ENCODE measurements at places on chromosomes 6 and 20.

GRCh38 chr6:39041072-39041471 is 7.5 kb upstream of the GLP1R start:
- no peak for DNase-seq

- DNase-seq = no peak
Measured at GRCh38 chr20:20241976-20242375, 125.9 kb upstream of the INSM1 start.

- DNase-seq = peak; percentile 20
Measured at GRCh38 chr6:44073612-44074438, 53.4 kb downstream of the MRPL14 start.

DNA sequence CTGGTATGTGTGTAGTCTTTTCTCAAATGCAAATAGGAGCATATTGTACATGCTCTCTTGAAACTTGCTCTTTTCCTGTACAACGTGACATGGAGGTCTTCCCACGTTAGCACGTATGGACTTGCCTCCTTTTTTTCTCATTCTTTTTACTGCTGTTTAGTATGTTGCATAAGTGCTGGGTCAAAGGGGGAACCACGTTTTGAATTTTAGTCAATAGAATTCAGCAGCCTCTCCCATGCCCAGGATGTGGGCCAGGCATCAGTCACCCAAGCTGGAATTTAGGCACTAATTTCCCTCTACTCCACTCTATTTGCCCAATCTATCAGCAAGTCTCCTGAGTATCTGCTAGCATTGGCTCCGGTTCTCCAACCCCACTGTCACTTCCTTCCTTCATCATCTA is 41.5 kb upstream of the RNF24 start:
- no peak for DNase-seq

DNA sequence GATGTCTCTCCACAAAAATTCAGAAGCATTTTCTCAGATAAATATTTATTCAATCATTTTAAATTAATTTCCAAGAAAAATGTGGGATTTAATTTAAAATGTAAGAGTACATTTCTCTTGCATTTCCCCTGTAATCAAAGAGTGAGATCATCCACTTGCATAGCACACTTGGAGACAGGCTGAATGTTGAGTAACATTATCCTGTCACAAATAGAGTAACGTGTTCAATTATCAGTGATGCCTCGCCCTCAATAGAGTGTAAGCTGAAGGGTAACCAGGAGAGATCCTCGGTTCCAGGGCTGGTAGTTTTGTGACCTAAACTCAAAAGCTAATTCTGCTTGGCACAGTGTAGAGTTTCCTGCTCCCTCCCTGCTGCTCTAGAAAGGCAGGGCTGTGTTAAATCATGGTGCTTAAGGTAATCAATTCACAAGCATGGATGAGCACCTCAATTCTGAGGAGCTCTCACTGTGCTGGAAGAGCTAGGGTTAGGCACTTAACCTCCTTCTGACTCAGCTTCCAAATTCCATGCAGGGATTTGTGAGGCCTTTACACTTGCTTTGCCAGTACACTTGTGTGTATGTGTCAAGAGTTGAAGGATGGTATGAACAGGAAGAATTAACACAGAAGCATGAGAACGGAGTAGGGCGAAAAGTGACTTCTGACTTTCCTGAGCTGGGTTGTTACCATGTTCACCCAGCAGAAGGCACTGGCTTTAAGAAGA is 56.6 kb downstream of the MMUT start:
- no peak for DNase-seq

DNA sequence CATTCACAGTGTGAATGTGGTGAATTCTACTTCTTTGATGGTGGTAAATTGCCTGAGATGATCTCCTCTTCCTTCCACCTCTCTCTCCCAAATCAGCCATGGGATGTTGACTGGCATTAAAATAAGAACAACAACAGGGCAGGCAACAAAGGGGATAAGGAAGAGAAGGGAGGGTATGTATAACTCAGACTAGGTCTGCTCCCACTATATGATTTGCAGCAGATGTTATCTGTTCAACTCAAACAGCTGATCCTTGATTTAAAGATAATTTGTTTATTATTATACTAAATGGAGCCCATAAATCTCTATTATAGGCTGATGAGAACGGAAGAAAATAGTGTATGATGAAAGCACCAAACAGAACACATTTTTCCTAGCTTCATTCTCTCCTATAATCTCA is 262.0 kb downstream of the BTBD3 start:
- DNase-seq = no peak

DNA sequence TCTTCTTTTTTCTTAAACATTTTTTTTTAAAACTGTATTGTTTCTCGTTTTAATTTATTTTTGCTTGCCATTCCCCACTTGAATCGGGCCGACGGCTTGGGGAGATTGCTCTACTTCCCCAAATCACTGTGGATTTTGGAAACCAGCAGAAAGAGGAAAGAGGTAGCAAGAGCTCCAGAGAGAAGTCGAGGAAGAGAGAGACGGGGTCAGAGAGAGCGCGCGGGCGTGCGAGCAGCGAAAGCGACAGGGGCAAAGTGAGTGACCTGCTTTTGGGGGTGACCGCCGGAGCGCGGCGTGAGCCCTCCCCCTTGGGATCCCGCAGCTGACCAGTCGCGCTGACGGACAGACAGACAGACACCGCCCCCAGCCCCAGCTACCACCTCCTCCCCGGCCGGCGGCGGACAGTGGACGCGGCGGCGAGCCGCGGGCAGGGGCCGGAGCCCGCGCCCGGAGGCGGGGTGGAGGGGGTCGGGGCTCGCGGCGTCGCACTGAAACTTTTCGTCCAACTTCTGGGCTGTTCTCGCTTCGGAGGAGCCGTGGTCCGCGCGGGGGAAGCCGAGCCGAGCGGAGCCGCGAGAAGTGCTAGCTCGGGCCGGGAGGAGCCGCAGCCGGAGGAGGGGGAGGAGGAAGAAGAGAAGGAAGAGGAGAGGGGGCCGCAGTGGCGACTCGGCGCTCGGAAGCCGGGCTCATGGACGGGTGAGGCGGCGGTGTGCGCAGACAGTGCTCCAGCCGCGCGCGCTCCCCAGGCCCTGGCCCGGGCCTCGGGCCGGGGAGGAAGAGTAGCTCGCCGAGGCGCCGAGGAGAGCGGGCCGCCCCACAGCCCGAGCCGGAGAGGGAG is 580 bp downstream of the VEGFA start:
- DNase-seq = peak; percentile 41

DNA sequence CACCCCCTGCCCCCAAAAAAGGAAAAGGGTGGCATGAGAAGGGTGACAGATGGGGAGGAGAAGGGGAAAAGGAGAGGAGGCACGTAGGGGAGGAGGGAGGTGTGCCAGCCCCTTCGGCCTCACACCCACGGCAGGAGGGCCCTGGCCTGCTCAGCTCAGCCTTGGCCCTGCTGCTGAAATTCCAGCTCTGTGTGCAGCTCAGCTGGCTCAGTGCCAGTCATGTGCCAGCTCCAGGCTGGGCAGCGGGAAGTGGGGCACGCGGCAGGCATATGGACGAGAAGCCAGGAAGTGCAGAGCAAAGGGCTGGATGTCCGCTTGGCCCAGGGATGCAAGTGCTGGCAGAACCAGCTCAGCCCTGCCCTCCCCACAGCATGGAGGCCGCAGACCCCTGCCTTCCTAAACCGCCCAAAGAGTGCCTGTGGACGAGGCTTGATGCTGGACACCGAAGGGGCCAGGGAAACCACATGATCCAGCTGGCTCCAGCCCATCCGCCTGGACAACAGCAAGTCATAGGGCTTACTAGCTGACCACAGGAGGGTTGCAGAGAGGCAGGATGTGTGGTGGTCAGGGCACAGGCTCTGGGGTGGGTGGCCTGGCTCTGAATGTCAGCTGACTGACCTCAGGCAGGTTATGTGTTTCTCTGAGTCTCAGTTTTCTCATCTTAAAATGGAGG is 60.2 kb downstream of the NOL4L start:
- DNase-seq = no peak

- no peak for DNase-seq
Measured at GRCh38 chr20:49853640-49854039, 41.0 kb downstream of the SLC9A8 start.
